ENCODE measurements at places on chromosomes 16 and 17. TPM values are rescaled to one million over a fixed set of nuclear protein-coding genes. Genes with fewer than 3 reads are reported as not detected.
A peak's percentile ranks its signal among the peaks of the same experiment; 100 is the strongest.

Gene NLGN2
- total RNA-seq: 12.1 TPM

Gene MBTD1
- 6.4 TPM for total RNA-seq

DNA sequence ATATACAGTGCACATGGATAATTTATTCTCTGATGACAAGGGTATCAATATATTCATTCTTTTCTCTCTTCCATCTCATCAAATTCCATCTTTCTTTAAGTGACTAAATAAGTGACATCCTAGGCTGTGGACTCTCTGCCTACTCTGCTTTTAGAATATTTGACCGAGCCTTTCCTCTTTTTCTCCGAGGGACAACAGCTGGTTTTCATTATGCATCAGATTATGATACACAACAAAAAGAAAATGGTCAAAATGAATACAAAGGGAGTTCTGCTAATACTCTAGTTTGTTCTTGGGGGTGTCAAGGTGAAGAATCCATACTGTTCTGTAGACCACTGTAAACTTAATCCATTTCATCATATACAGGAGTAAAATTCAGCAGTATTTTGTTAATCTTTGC lies 942.6 kb downstream of the KCNJ2 start:
- DNase-seq: no peak

DNA sequence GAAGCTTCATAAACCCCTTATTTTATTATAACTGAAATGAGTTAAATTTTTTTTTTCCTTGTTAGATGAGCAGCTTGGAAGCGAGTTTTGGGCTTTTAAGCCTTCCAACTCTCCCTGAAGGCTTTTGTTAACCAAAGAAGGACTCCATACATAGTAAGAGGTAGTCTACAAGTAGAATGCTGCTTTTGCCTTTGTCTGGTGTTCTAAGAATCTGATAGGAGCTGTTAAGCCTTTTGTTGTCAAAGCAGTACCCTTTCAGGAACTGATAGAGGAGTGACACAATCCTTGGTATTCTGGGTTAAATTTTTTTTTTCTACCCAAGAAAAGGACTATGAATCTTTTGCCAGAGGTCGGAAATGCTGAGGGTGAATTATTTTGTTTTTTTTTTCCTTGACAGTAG lies 26.1 kb downstream of the MAP2K4 start:
- no peak for DNase-seq

GRCh38 chr17:47203984-47204721 lies 5.0 kb upstream of the MYL4 start:
- DNase-seq: no peak

- DNase-seq: peak; percentile 50
These were observed 1.8 kb upstream of the CDRT4 start for GRCh38 chr17:15469260-15469659.
